ENCODE measurements at places on chromosomes 7 and 10.

DNA sequence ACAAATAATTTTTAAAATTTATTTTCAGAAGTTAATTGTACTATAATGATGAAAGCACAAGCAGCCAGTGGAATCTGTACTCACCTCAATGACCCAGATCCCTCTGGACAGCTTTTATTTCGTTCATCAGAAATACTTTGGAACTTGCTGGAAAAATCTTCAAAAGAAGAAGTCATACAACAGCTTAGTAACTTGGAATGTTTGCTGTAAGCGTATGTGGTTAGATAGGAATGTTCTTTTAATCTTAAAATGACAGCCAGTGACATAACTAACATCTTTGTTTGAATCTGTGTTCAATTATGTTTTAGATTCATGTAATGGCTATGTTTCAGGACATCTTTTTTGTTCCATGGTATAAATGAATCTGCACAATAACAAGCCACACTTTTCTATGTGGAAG lies 26.8 kb downstream of the CFAP69 start:
- DNase-seq: no peak

GRCh38 chr7:7808156-7808555 lies 89.7 kb upstream of the RPA3 start:
- no peak for DNase-seq

- DNase-seq: peak; percentile 63
Observed at GRCh38 chr7:36037121-36037662, 115.9 kb upstream of the EEPD1 start.

GRCh38 chr7:41685684-41686083 lies 17.2 kb downstream of the INHBA start:
- DNase-seq: no peak

DNA sequence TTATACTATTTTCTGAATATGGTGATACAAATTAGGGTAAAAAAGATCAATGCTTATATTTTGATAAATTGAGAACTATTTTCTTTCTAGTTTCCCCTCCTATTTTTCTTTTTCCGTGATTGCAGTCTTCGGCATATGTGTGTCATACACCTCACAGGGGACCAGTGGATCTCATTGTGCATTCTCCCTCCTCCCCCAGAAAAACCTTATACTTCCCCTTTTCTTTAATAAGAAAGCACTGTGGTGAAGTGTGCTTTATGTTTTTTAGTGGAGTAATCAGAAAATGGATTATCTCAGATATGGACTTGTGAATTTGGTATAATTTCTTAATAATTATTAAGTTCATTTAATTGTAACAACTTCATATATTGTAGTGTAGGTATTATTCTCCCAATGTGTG lies 72.8 kb downstream of the BICC1 start:
- DNase-seq: no peak

DNA sequence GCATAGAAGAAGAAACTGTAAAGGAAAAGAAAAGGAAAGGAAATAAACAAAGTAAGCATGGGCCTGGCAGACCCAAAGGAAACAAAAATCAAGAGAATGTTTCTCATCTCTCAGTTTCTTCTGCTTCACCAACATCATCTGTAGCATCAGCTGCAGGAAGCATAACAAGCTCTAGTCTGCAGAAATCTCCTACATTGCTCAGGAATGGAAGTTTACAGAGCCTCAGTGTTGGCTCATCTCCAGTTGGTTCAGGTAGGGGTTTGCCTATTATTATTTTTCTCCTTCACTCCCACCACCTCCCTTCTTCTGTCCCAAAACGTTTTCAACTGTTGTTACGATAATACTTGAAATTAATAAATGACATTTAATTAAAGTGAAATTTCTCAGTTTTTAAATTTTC lies 139.6 kb downstream of the MLLT10 start:
- DNase-seq: no peak

- DNase-seq: no peak
Observed at GRCh38 chr10:31749301-31749700, 179.3 kb downstream of the ARHGAP12 start.

DNA sequence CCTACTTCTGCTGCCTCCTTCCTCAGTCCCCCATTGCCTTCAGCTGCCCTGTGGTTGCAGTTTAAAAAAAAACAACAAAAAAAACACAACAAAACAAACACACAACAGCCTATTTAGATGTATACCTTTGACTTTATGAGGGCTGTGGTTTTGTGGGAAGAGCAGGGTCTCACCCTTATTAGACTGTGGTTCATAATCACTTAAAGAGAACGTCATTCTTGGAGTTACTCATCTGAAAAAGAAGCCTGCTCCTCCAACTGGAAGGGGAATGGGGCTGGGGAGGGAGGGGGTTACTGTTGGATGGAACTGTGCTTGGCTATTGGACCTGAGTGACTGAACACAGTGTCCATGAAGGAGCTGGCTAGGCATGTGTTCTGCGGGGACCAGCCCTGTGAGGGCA lies 48.1 kb downstream of the SDK1 start:
- DNase-seq: no peak

DNA sequence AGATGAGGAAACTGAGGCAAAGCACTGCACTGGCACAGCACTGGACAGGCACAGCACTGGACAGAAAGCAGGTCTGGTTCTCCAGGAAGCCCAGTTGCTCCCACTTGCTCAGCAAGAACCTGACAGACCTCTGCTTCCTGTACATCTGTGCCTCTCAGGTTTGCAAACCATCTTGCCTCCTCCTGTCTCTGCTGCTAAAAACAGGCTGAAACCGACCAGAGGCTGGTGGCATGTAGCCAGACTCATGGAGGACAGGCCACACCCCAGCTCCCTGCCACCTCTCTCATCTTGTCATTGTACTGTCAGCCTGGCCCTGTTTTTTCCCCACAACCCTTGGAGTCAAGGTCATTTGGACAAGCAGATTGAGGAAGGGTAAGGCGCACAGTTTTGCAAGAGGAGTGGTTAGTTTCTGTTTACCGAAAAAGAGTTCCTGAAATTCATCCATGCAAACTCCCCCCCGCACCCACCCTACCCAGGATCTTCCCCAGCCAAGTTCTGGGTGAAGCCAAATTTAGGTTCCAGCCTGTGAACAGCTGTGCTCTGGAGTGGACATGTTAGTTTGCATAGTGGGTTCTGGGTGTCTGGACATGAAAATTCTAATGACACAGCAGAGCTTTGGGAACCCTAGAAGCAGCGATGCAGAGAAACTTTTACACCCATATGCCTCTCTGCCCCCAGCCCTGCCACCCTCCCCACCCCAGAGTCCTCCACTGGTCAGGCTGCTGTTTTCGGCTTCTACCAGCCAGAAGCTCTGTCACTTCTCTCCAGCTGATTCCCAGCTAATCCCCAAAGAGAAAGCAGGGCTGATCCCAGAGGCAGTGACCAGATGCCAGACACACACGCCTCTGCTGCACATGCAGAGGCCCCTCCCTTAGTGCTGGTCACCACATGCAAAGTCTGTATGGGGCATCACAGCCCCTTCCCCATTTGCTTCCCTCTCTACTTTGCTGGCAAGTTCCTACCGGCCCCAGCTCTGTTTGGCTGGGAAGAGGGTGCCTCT lies 8.5 kb upstream of the C10orf105 start:
- peak; percentile 66 for DNase-seq

GRCh38 chr10:110643653-110644597 lies at the start of gene RBM20:
Gene RBM20 (plus strand): TSS chr10:110644336. CDS start chr10:110644455, 119 bp downstream.
- peak; percentile 66 for DNase-seq
